GOT3 (cell line): ENCODE measurements at places on chromosomes 2 and 18.
A peak's percentile ranks its signal among the peaks of the same experiment; 100 is the strongest.

DNA sequence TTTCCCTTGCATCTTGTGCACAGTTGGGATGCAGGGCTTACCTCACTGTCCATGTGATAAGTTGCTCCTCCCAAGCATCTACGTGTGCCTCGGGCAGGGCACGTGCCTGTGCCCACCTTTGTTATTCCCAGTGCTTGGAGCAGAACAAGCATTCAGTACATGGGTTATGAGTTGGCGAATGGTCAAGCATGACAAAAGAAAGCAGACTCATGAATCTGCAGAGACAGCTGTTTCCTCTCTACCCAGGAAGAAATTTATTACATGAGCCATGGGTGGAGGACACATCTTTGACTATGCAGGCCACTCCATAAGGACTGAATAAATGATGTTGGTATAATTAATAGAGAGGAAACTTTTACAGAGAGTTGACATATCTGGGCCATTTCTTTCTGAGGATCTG is 127.8 kb downstream of the TPGS2 start:
- no peak for DNase-seq

DNA sequence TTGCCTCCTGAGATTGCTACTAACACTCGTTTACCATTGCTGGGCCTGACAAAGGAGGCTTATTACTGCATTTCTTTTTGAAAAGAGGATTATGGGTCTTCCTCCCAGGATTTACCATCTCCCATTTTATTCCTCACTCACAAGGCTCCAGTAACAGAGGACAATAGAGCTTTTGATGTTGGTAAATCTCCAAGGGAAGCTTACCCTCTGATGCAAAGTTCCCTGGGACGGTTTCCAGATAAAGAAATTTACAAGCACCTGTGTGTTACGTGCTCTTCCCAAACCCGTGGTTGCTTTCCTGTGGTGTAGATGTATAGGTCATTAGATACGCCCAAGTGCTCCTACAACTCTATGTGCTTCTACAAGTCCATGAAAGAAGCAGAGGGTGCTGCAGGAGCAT is 17.1 kb downstream of the VSNL1 start:
- DNase-seq: no peak

DNA sequence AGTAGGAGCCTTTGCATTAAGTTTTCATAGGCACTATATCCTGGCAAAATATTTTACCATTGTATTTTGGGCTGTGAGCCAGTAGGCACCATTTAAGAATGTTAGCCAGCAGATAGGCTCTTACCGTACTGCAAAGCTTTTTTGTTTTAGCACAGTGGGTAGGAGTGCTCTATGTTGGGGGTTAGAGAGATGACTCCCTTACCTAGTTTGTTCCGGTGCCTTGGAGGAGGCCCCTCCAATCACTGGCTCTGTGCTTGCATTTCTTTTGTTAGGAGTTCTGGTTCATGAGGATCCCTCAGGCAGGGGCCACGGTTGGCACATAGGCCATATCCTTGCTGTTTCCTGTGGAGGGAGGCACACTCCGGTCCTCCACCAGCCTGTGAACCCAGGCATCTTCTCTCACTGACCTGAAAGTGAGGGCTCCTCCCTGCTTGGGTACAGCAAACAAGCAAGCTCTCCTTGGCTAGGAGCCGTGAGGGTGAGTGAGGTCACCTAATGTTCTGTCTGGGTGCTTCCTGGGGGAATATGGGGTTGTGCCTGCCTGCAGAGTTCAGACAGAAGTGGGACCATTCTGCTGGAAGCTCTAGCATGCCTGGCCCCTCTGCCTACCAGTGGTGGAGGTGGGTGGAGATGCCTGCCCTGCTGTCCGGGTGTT is 29.8 kb downstream of the LTBP1 start:
- DNase-seq: no peak

DNA sequence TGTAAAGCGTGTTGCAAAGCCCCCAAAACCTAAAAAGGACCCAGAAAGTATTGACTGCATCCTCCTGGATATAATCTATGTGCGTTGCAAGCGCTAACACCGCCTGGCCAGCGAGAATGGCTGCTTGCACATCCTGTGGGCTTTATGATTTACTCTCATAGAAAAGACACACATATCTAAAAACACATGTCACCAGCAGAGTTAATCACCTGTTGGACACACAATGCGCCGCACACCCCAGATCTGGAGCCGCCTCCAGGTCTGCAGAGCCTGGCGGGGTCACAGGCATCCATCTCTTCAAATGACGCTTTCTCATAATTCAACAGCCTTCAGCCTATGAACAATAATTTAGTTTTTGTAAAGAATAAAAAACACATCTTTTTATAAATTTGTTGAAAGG is 186.5 kb downstream of the RTP5 start:
- DNase-seq: no peak

DNA sequence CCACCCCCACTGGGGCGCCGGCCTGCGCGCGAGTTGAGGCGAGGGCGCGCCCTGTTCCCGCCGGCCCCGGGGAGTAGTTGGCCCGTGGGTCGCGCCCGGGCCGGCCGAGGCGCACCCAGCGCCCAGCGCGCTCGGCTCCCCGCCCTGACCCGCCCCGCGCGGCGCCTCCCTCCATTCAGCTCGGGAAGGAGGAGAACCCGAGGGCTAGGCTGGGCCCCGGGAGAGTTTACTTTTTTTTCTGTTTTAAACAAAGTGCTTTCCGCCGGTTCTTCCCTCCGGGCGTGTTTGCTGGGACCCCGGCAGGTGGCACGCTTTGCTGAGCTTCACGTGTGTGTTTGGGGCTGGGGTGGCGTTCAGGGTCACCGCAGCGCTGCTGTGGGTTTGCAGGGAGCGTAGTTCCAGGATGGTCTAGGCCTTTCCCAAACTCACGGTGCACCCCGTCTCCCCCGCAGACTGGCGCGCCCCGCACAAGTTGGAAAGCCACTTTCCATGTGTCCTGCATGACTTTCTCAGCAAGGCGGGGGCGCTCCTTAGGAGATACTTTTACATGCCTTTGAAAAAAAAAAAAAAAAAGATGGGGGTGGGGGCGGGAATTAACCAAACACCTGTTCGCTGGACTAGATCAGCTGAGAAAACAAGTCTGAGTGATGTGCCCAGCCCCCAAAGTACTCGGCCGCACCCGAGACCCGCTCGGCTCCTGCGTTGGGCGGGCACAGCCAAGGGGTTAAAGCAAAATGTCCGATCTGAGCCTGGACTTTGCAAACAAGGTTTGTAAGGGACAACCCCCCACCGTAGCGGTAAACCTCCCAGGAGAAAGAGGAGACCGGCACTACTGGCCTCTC is 825 bp downstream of the ITGA6 start:
- DNase-seq: no peak

- DNase-seq: no peak
Observed at GRCh38 chr18:60162388-60162787, 210.2 kb downstream of the MC4R start.

- DNase-seq: no peak
Observed at GRCh38 chr18:23735021-23735464, 45.8 kb downstream of the LAMA3 start.

DNA sequence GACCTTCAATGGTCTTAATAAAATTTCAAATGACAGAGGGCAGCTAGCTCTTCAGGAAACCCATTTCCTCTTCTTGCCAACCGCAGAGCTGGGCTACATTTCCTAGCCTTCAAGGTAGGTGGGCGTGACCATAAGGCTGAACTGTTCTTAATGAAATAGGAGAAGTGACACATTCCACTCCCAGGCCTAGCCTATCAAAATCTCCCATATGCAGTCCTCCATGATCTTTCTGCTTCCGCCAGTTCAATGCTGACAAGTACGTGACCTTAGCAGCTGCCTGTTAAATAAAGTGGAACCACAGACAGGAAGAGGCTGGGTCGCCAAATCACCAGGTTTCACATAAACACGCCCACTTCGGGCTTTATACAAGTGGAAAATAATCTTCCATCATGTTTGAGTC is 13.2 kb downstream of the SERPINE2 start:
- DNase-seq: no peak

- no peak for DNase-seq
Observed at GRCh38 chr2:218985021-218985324, at the start of gene FEV. Gene FEV (minus strand): TSS chr2:218985184. CDS start chr2:218985075, 109 bp downstream.

GRCh38 chr18:34738175-34738894 is 28.2 kb downstream of the DTNA start:
- no peak for DNase-seq

- DNase-seq: no peak
Observed at GRCh38 chr2:183740241-183740640, 616.0 kb downstream of the NUP35 start.

- DNase-seq: peak; percentile 26
Observed at GRCh38 chr2:69741575-69742321, at the start of gene ANXA4. Gene ANXA4 (plus strand): TSS chr2:69742134. CDS start chr2:69781566, 39,432 bp downstream.

DNA sequence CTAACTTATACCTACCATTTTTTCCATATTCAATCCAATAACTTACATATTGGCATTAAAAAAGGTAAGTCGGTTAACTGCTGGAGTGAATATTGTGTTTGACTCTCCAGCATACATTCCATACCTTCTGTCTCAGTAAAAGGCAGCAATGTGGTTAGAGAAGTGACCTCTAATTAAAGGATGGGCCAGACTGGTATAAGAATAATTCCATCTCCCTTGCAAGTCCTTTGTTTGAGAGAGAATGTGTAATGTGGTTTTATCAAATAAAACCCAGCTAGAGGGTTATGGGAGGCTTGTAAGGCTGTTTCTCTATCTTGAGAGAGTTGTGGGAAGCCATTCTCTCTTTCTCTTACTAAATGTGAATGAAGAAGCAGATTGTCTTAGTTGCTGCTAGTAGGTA is 289.3 kb upstream of the TCF4 start:
- DNase-seq: no peak

- no peak for DNase-seq
Observed at GRCh38 chr2:60357996-60358395, 195.5 kb downstream of the BCL11A start.

GRCh38 chr2:65358678-65359400 is 73.6 kb downstream of the SPRED2 start:
- DNase-seq: no peak

DNA sequence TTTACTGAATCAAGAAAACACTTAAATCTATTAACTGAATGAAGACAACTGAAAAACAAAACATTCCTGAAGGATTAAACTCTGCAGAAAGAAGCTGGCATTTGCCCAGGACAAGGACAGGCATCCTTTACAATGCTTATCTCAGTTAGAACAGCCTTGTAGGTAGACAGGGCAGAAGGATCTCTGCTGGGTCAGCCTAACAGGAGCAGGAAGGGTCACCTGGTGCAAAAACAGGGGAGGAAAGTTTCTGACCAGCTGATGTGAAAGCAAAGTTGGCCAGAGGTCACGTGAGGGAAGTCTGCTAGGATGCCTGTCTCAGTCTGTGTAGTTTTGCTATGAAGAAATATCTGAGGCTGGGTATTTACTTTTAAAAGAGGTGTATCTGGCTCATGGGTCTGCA is 348.6 kb downstream of the ANAPC1 start:
- DNase-seq: no peak

GRCh38 chr2:28342081-28342967 is 50.3 kb upstream of the FOSL2 start:
- no peak for DNase-seq

- no peak for DNase-seq
Observed at GRCh38 chr18:59724103-59724502, 26.9 kb upstream of the CCBE1 start.

- no peak for DNase-seq
Observed at GRCh38 chr2:44126106-44126797, 42.4 kb upstream of the PPM1B start.

DNA sequence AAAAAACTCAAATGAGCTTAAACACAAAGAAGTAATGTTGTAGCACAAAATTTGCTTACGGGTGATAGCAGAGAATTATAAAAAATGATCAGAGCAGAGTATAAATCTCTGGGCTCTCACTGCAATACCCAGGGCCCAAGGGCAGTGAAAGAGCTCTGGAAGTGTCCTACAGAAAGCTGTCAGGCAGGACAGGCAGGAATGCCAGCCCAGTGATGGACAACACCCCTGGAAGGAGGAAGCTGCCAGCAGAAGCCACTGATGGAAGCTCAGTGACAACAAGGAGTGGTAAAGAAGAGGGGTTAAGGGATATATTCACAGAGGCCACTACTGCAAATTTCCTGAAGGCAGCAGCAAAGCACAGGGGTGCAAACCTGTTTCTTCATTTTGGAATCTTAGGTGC is 214.9 kb downstream of the L3MBTL4 start:
- DNase-seq: no peak

DNA sequence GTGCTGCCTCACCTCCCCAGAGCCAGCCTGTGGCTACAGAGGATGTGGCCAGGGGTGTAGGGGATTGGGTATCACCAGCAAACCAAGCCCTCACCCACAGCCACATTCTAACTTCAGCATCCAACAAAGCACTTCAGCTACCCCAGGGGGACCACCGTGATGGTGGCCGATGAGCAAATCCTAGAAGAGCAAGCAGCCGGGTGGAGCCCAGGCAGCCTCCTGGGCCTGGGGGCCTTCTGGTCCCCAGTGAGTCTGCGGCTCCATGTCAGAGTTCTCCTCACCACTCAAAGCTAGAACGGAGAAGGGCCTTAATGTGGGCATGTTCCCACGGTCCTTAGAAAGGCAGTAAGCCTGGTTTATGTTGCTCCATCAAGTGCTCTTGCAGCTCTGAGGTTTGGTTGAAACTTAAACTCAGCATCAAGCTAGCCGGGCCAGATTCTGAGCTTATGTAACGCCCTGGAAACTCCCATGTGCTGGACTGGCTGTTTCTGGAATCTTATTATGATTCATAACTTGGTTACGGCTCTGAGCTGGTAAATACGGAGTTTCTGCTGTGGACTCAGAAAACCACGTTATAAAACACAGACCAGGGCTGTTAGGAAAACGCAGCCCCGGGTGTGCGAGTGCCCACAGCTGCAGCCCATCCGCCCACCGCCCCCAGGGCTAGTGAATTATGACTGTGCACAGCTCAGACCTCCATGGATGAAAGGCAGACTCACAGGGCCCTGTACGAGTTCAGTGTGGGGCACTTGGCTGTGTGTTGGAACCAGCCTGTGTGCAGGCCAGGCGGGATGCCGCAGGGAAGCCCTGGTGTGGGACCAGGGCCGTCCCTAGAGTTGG is 99.8 kb downstream of the SEPTIN10 start:
- peak; percentile 19 for DNase-seq

GRCh38 chr2:120740765-120741524 is 5.3 kb downstream of the GLI2 start:
- DNase-seq: no peak

DNA sequence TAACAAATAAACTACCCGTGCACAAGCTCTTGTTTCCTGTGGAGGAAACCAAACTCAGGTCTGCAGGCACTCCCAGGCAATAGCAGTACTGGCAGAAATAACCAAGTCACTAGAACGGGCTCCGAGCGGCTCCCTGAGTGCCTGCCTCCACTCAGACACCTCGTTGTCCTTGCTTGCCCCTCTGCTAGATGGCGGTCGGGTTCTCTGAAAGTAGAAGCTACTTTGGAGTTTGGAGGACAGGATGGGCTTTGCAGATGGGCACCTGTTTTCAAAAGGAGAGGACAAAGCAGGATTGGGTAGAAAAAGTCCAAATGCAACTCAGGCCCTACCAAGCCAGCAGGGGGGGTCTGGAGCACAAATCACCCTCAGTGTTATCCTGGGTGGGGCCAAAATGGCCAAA is 136.4 kb downstream of the LRRC30 start:
- DNase-seq: no peak

GRCh38 chr2:54015798-54016699 is 45.3 kb upstream of the PSME4 start:
- DNase-seq: no peak

GRCh38 chr2:24247592-24247991 is 72.7 kb downstream of the FAM228A start:
- no peak for DNase-seq
